Ecto neural progenitor cell (in vitro differentiated cells): ENCODE measurements at places on chromosomes 1 and 21.

DNA sequence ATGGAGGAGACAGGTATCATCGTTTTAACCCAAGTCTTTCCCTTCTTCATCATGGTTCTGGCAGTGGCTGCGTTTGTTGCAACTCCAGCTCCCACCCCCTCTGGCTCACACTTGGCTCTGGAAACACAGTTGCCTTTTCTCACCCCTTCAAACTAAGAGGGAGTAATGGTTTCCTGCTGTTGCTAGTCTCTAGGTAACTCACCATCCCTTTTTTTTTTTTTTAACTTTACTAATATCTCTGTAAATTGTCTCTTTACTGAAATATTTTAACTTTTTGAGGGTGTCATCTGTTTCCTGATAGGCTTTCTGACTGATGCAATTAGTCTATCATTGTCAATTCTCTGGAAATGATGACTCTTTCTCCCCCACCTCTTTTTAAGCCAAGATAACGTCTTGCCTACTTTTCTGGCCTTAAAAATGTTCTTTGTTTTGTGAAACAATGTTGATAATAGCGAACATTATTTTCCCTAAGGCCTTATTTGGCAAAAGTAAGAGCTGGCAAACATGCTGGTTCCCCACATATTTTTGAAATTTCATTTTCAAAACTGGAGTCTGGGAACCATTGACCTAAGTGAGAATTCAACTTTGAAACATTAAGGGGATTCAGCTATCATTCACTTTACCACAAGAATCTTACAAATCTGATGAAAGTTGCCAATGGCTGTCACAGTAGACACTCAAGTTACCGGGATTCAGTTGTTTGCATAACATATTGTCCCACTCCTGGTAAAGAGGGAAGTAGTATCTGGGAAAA lies 85.3 kb downstream of the LEPR start:
- DNase-seq: no peak

DNA sequence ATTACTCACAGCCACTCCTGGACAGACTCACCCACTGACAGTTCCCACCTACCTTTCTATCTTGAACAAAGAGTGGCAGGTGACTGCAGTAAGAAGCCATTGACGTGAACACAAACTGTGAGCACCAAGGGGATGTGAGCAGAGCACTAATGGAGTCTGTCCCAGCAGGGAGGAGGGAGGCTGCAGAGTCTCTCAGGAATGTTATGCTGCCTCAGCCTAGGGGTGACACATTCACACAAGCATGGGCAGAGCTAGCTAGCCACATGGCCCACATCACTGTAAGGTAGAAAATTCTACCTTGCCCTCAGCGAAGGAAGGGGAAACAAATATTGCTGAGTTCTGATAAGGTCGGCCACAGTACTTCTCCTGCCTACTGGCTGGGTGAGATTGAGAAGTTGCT lies 56.8 kb upstream of the PTGFRN start:
- DNase-seq: no peak

DNA sequence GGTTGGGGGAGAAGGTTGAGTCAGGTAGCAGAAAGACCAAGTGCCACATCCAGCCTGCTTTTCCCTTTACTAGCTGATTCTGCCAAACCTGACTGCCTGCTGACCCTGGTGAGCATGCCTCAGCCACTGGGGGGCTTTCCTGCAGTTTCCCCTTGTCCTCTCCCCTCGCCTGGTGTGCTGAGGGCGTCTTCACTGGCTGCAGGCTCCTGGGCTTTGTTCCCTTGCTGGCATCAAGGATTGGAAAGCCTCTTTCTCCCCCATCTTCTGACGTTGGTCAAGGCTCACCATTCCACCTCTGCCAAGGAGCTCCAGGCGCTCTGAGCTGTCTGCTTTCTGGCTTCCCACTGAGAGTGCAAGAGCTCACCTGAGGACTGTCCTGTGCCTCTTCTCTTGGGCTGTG lies 28.4 kb downstream of the MAN1C1 start:
- DNase-seq: peak; percentile 34

GRCh38 chr1:71733121-71733520 lies 549.2 kb downstream of the NEGR1 start:
- DNase-seq: no peak

- no peak for DNase-seq
These were observed 109.8 kb upstream of the IVNS1ABP start for GRCh38 chr1:185426848-185427247.

DNA sequence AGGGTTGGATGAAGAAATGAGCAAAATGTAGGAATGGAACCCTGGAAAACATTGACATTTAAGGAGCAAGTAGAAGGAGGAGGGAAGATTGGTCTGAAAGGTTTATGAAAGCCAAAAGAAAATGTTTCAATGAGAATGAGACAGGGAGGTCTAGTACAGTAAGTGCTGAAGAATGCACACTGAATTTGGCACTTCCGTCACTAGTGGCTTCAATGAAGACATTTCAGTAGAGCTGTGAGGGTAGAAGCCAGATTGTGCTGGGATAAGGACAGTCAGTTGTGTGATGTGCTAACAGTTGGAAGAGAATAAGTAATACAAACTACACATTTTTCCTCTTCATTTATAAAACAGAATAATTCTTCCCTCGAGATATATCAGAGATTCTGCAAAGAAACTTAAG lies 17.1 kb downstream of the THEM4 start:
- no peak for DNase-seq
